ENCODE measurements at places on chromosomes 6 and 20.

- DNase-seq = no peak
Observed at GRCh38 chr6:96777113-96777512, 60.2 kb downstream of the GPR63 start.

- DNase-seq = no peak
Observed at GRCh38 chr20:1825507-1825906, 69.7 kb upstream of the SIRPA start.

- DNase-seq = peak; percentile 69
Observed at GRCh38 chr6:111734068-111735061, 128.7 kb upstream of the TRAF3IP2 start.

GRCh38 chr20:41632896-41633295 is 14.7 kb upstream of the CHD6 start:
- DNase-seq = no peak

GRCh38 chr6:15073344-15073789 is 172.5 kb upstream of the JARID2 start:
- no peak for DNase-seq

GRCh38 chr6:24110417-24110816 is 15.6 kb upstream of the NRSN1 start:
- no peak for DNase-seq

- DNase-seq = peak; percentile 76
Observed at GRCh38 chr20:43749734-43750294, 23.0 kb upstream of the GTSF1L start.

DNA sequence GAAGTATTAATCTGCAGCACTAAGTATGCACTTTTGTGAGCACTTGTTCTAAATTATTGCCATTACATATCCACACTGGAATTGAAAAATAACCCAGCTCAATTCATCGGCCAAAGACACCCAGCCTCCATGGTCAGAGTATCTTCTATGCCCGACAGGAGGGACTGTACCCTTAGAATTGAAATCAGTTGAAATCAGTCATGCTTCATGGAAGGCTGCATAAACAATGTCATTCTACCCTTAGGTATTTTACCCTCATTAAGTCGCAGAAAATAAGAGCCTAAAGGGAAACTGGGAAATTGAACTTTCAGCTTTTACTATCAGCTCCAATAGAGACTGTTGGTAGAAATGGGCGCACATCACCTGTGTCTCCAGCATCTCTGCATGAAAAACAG is 2.9 kb upstream of the RAMACL start:
- DNase-seq = no peak

- no peak for DNase-seq
Observed at GRCh38 chr6:23656255-23657194, 469.5 kb upstream of the NRSN1 start.

DNA sequence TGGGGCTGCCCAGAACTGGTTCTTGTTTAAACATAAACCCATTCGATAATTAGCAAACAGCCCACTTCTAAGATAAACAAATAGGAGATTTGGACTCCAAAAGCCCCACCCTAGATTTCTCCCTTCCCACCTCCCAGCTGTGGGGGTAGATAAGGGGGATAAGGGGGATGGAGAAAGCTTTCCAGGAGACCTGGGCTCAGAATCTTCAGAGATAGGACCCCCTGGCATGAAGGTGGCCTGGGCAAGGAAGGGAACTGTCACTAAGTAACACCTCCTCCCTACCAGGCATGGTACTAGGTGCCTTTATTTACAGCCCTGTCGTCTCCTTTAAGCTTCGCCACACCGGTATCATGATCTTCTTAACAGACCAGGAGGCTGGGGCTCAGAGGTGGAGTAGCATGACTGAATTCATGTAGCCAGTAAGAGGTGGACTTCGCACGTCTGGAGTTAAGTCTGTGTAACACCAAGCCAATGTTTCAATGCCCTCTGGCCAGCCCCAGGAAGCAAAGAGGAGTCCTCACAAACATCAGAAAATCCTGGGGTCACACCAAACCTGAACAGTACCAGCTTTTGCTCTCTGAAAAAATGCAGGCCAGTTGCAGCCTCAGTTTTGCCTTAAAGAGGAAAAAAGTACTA is 4.6 kb downstream of the SDC4 start:
- peak; percentile 82 for DNase-seq

- no peak for DNase-seq
Observed at GRCh38 chr6:88111991-88112390, 54.2 kb downstream of the CNR1 start.

GRCh38 chr6:170047823-170048222 is 243.1 kb downstream of the DLL1 start:
- DNase-seq = no peak

Data from NCI-H82 (cell line).